ENCODE measurements at places on chromosomes 5 and 9.

GRCh38 chr5:180395540-180396274 lies 42.6 kb upstream of the GFPT2 start:
- no peak for DNase-seq

- peak; percentile 61 for DNase-seq
These were observed 422.6 kb downstream of the EFNA5 start for GRCh38 chr5:107248066-107248695.

GRCh38 chr5:134566741-134567221 lies 41.3 kb downstream of the JADE2 start:
- DNase-seq = no peak

DNA sequence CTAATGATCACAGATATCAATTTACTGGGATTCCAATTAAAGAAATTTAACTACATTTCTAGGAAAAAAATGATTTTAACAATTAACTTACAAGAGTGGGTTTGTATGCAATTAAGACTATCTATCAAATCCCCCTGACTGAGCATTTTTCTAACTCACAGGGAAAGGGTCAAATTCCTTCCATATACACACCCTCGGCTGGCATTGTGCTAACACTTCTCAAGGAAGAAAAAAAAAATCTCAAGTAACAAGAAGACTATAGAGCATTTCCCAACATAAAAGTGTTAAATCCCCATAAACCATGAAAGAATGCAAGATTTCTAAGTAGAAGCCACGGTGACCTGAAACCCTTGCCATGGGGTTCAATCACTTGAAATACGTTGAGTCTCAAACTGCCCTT lies 368.8 kb downstream of the GLIS3 start:
- DNase-seq = no peak

DNA sequence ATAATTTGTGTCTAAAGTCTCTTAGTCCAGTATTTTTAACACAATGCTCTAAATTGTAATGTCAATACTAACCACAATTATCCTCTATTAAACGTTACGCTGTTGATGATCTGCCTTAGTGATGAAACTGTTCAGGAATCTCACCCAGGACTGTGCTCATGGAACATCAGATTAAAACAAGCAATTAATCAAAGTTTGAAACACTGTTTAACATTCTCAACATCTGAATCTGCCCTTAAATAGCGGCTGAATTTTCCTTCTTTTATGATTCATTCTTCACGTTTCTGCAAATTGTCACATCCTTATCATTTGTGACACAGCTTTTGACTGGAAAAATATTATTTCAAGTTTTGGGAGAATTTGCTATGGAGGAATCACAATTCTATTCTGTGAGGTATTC lies 113.8 kb downstream of the MARCHF11 start:
- no peak for DNase-seq

DNA sequence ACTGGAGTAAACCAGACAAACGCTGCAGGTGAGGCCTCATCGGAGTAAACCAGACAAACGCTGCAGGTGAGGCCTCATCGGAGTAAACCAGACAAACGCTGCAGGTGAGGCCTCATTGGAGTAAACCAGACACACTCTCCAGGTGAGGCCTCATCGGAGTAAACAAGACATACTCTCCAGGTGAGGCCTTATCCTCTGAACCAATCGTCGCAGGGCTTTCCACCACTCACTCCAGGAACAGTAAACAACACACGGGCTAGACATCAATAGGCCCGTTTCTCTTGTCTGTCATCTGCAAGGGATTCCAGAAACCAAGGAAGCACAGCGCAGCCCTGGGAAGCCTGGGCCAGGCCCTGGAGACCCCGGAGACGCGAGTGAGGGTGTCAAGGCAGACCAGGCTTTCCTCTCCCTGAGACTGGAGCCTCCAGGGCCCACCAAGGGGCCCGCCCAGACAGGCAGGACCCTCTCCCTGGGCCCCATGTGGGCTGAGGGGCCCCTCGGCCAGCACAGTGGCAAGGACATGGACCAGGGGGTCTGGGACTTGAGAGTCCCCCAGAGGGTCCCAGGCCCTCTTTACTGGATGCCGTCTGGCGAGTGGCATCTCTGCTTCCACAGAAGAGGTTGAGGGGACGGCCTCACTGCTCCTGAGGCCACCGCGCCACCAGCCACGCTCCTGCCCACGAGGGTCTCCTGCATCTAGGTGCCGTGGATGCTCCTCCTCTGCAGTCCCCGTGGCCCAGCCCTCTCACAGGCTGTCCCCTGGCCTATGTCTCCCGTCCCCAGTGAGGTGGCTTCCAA lies 26.4 kb upstream of the NSMF start:
- DNase-seq = no peak

GRCh38 chr9:95063300-95063699 lies 254.2 kb downstream of the FANCC start:
- DNase-seq = no peak

- DNase-seq = no peak
These were observed 55.4 kb downstream of the SEMA4D start for GRCh38 chr9:89442501-89442978.

DNA sequence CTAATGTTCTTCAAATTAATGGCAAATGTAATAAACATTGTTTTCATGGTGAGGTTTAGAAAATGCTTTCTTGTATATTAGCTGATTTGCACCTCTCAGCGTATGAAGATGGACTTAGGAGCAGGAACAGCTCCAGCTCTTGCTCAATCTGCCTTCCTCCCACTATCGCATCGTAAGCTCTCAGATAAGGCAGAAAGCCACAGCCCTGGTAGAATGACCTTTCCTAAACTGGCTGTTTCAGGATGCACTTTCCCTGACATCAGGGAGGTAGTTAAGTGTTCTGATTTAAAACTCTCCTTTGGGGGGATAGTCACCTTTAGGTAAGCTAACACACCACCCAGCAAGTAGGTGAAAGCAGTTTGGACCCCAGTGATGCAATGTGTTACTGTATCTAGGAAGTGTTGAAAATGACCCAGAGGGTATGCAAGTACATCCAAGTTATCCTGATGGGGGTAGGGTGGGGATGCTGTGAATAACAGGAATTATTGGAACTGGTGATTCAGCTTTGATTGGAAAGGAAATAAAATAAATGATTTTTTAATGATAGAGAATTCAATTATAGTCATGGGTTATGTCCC lies 72.3 kb downstream of the LMNB1 start:
- no peak for DNase-seq

GRCh38 chr9:38768351-38768761 lies 48.4 kb upstream of the FAM240B start:
- no peak for DNase-seq

- DNase-seq = no peak
These were observed 10.4 kb downstream of the NNT start for GRCh38 chr5:43613370-43613769.

GRCh38 chr9:78821126-78821822 lies 524.3 kb downstream of the PSAT1 start:
- no peak for DNase-seq

GRCh38 chr5:83645936-83646335 lies 74.7 kb downstream of the HAPLN1 start:
- DNase-seq = no peak

DNA sequence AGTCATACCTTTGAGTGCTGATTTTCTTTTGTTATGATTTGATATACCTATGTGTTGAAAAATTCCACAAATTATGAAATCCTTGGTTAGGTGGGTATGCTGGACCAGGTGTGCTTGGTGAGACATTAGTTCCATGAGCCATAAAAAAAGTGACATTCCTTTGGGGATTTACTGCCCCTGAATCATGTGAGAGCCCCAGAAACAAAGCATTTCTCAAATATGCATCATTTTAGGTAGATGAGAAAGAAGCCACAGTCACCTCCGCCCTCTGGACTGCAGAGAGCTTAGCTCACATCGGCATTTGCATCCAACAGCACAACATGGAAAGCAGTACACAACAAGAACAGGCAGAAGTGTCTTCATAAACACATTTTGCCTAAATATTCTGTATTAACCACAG lies 55.3 kb downstream of the DAP start:
- no peak for DNase-seq

DNA sequence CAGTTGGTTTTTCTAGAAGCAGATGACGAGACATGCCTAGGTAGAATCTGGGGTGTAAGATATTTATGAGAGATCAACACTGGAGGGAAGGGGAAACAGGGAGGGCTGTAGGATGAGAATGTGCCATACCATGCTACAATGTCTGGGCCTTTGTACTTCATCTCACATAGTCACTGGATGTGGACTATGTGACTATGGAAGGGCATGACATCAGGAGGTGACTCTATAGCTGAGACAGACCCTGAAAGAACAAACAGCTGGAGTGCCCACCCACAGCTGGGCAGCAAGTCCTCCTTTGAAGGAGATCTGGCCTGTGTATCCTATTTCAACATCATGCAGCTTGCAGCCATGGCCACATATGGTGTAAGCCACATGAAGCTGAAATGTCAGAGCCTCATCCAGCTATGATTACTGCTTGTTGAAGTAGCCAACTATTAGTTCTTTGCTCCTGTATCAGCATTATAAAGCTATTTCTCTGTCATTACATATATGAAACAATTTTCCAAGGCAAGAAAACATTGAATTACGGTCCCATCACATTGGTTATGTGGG lies 46.2 kb upstream of the KIF2A start:
- DNase-seq = no peak

- peak; percentile 27 for DNase-seq
These were observed 8.7 kb upstream of the GFRA3 start for GRCh38 chr5:138282920-138283742.

DNA sequence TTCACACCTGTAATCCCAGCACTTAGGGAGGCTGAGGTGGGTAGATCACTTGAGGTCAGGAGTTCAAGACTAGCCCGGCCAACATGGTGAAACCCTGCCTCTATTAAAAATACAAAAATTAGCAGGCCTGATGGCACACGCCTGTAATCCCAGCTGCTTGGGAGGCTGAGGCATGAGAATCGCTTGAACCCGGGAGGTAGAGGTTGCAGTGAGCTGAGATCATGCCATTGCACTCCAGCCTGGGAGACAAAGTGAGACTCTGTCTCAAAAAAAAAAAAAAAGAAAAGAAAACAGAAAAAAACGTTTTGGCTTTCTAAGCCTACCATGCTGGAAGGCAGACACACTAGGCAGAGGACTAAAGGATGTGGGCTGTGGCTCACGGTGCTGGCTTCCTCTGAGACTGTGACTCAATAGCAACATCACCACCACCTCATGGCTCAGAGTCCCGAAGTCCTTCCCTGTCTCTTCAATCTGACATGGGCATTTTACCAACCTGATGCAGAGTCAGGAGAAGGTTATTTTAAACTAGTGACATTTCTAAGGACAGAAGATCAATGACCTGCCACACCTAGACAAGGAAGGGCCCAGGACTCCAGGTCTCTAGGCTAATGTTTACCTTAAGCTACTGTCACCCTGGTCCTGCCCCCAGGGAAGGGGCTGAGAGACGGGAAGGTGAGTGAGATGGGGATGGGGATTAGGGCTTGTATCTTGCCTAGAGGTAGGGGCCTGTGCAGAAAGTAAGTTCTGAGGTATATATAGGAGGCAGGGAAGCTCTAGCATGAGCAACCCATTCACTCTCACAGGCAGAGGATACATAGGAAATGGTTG lies 3.7 kb downstream of the ECSCR start:
- peak; percentile 90 for DNase-seq

GRCh38 chr5:39025456-39025855 lies 48.7 kb downstream of the RICTOR start:
- no peak for DNase-seq

GRCh38 chr9:26677965-26678706 lies 214.5 kb downstream of the CAAP1 start:
- no peak for DNase-seq

DNA sequence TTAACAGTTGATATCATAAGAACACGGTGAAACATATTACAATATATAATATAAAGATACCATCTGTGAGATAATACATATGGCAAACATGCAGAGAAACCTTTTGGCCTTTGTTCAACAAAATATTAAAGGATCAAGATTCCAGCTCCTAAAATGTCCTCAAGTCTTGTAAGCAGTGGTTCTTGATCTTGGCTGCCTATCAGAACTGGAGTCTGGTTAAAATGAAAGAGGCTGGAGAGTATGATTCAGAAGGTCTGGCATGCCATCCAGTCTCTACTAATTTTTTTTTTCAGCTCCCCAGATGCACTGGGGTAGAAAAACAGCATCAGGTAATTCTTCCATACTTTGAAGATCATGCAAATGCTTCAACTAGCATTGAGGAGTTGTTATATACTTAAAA lies 83.2 kb downstream of the TNC start:
- DNase-seq = no peak

DNA sequence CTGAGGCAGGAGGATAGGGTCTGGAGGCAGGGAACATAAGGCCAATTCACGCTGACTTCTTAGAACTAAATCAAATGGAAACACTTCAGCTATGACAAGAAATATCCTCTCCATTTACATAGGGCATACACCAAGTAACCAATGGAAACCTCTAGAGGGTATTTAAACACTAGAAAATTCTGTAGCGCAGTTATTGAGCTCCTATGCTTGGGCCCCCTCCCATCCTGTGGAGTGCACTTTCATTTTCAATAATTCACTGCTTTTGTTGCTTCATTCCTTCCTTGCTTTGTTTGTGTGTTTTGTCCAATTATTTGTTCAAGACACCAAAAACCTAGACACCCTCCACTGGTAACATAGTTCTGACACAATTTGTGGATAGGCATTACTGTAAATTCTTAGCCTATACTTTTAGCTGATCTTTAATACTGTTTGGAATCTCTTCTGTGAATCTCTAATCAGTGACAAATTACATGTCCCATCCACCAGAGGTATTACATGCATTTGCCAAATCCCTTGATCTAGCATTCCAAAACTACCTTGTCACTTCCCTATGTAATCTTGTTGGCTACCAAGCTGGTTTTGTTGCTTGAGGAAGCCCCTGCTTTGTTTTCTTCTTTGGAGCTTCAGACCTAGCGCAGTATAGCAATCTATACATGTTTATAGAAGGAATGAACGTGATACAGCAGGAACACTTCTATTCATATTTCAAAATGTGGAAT lies 61.6 kb downstream of the ST8SIA4 start:
- no peak for DNase-seq

GRCh38 chr9:126152622-126153362 lies 173.8 kb upstream of the MVB12B start:
- no peak for DNase-seq

DNA sequence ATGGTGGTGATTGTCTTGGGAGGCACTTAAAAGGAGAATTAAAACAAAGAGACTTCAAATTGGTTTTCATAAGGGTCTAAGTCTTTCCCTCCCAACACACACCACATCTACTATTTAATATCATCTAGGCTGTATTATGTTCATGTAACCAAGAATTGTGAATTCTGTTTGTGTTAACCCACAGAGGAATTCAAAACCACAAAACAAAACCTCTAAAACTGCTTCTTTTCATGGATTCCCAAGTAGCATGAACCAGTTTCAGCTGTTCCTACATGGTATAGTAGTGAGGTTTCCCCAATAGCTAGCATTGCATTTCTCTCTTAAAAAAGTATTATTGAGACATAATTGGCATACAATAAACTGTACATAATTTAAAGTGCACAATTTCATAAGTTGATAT lies 283.8 kb downstream of the CD180 start:
- DNase-seq = no peak
